ENCODE measurements at places on chromosomes 6 and 20.

DNA sequence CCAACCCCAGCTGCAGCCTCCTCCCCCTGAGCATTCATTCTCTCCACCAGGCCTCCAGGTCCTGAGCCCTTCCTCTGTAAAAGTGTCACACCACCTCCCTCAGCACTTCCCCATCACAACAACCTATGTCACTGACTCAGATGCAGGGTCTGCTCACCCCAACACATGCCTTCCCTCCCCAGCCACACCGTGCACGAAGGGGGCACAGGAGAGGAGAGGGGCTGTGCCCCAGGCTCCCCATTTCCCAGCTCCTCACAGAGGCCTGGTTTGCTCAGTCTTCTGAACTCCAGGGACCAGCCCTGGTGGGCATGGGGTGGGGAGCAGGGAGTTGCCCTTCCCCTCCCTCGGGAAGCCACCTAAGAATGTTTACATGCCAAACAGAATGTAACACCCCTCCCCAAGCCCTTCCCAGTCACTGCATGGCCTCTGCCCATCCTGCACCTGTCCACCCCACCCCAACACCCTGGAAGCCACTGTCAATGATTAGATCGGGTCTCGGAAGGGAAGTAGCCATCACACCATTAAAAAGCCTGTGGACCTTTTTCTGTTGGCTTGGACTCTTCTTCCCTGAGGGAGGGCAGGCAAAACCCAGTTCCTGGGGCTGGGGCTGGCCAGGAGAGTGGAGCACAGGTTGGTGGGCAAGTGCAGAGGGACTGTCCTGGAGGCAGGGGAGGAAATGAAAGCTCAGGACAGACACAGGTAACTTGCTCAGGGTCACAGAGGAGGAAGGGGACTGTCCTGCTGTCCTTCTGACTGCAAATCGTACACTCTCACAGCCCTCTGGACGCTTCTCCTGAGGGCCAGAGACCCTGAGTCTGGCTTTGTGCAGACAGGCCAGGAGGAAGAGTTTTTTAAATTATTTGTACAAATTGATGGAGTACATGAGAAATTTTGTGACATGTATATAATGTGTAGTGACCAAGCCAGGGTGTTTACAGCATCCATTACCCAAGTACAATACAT lies 10.1 kb upstream of the SLC22A7 start:
- no peak for DNase-seq

DNA sequence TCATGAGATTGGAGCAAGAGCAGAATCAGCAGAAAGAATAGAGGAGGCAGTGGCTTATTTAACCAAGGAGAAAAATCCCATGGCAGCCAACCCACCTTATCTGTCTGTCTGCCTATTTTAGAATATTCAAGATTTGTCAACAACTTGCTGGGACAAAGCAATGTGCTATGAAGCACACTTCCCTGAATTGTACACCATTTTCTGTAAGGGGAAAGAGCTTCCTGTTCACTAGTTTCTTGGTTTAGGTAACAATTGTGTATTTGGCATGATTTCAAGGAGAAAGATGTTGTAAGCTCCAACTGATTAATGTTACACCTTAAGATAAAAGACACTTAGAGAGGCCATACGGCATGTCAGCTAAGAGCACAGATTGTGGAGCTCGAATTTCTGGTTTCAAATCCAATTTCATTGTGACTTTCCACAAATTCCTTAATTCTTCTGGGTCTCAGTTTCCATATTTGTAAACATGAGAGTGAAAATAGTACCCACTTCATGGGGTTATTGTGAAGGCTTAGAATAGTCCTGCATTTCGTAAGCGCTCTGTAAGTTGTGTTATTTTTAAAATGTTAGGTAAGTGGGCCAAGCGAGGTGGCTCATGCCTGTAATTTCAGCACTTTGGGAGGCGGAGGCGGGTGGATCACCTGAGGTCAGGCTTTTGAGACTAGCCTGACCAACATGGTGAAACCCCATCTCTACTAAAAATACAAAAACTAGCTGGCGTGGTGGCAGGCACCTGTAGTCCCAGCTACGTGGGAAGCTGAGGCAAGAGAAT lies 4.8 kb upstream of the MUC22 start:
- DNase-seq = no peak

GRCh38 chr6:123888771-123889513 lies 85.3 kb downstream of the NKAIN2 start:
- no peak for DNase-seq

DNA sequence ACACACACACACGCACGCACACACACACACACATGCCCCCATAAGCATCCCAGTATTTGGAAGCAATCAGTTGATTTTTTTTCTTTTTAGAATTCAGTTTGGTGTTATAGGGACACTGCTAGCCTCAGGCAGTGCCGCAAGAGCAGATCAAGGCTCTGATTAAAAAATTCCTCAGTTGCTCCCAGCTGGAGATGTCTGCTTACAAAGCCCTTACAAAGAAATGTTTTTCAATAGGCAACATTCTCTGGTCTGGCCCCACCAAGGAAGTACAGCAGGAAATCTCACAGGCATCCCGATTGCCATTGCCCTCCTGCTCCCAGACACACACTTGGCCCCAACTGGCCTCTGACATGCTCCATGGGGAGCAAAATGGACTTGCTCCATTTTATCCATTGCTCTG lies 22.9 kb upstream of the CD83 start:
- DNase-seq = no peak

DNA sequence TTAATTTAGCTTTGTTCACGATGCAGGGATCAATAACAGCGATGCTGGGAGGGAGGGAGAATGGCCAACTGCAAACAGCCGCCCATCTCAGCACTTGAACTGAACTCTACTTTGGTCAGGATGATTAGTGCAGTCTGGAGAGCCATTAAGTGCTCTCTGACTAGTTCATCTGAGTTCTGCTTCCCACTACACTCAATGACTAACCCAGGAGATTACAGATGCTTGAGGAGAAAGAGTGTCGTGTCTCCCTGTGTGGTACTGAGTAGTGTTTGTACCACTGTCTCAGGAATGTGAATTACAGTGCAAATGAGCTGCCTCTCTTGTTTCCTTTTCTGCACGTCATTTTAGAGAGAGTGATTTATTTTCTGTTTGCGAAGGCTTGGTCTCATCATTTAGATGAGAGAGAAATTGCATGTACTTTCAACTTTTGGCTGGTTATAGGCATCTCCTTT lies 23.5 kb downstream of the CARMIL1 start:
- no peak for DNase-seq

DNA sequence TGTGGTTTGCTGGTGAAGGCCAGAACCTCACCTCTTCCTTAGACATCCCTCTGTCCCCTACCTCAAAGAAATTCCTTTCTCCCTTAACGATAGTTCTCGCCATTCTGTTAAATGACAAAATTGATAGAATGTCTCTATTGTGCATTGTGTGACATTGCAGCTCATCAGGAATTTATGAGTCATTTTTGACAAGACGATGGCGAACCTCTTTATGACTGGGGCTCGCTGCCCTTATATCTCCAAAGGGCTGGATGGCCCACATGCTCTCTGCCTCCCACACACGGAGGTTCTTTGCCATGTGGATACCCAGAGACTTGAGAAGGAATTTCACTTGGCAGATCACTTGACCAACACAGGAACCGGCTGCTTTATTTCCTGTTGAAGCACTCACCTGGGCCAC lies 66.8 kb upstream of the RPS6KA2 start:
- no peak for DNase-seq

Measured in D341Med (cell line).